ENCODE measurements at places on chromosomes 1 and 21.

DNA sequence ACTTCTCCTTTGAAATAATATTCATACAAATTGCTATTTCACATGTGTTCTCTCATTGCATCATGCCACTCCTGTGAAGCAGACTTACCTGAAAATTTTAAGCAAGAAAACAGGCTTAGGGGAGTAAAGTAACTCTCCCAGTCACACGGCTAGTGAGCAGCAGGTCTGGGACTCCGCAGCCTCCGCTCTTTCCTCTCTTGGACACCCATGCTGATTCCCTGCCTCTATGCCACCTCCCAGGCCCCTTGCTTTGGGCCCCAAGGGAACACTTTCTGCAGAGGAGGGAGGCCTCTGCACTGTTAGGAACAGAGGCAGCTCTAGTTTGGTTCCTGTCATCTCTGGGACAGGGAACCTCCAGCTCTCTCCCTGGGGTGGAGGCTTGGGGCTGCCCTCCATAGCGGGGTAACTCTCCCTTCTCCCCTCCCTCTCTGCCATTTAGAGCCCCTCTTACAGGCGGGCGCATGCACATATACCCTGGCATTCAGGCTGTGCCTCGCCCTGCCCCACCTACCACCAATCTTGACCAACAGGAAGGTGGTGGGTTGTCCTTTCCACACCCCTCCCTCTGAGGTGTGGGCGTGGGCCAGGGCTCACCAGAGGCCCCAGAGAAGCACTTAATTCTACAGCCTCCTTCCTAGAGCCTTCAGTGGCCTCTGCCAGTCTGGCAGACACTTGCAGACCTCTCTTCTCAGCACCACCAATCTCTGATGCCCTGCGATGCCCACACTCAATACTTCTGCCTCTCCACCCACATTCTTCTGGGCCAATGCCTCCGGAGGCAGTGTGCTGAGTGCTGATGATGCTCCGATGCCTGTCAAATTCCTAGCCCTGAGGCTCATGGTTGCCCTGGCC lies at the start of gene RXFP4:
RXFP4 (plus strand) TSS at position 646 of the 852 bp plus-strand sequence; CDS start at position 718, 72 bp downstream.
- DNase-seq: no peak

DNA sequence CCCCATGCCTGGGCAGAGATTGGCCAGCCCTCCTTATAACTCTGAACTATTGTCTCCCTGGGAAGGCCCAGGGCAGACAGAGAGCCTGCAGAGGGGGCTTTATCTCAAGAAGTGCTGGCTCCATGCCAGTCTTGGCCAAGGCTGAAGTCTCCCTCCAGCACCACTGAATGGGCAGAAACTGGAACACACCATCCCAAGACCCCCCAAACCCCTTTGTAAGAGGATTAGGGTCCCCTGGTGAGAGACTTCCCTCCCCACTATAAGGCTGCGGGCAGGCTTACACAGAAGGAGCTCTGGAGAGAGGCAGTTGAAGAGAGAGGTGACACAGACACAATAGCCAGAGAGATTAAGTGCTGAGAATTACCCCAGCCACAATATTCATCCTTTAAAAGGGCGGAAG lies 97.2 kb downstream of the NAV1 start:
- no peak for DNase-seq

DNA sequence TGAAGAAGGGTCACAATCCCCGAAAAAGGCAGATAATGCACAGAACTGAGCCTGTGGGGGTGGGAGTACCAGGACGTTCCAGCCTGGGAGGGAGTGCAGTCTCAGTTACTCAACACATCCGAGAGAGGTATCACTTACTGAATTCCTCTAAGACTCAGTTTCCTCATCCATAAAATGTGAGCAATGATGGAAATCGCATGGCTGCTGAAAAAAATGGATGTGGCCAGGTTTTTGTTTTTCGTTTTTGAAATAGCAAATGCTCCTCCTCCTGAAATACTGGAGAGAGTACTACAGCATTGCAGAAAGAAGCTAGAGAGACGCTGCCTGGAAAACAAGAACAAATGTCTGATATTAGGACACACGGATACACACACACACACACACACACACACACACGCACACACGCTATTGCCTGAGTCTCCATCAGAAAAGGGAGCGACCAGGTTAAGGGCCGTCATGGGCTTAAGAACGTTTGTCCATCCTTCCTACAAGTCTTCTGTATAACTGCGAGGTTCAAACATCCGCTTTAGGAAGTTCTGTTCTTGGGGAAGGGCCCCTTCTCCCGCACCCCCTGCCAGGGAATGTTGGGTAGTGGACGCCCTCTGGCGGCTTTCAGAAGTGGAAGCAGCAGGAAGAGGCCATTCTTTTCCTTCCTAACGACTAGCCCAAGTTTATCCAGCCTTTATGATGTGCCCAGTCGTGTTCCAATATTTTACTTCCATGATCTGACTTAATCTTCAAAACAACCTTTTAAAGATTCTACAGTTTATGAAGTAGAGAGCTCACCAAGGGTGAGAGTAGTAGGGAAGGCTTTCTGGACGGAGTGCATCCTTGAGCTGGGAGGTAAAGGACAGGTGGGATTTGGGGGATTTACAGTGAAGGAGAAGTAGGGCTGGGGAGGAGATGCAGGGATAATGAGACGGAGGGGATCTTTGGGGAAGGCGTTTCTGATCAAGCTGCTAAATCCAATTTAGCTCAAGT lies 699 bp upstream of the NES start:
- DNase-seq: no peak

GRCh38 chr1:170700842-170701615 lies 37.1 kb downstream of the PRRX1 start:
- DNase-seq: no peak

DNA sequence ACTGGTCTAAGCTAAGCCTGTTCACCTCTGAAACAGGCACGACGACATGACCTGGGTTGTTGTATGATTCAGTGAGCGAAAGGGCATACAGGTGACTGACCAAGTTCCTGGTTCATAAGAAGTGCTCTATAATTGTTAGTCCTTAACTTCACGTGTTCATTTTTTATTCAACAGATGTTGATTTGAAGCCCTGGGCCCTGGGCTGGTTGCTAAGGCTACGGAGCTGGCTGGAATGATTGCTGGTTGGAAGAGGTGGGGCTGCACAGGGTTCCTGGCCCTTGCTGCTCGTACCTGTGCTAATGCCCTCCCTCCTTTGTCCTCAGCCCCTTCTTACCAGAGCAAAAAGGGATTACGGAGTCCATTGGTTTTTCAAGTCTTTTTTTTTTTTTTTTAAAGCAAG lies 111.3 kb upstream of the CSF3R start:
- no peak for DNase-seq

- no peak for DNase-seq
These were observed 21.2 kb downstream of the ARID1A start for GRCh38 chr1:26717017-26717491.

GRCh38 chr1:91764471-91765115 lies 121.4 kb downstream of the TGFBR3 start:
- no peak for DNase-seq

- DNase-seq: no peak
These were observed 54.6 kb downstream of the PRKCZ start for GRCh38 chr1:2104621-2105427.

GRCh38 chr1:179632868-179633267 lies 41.2 kb downstream of the TDRD5 start:
- no peak for DNase-seq

DNA sequence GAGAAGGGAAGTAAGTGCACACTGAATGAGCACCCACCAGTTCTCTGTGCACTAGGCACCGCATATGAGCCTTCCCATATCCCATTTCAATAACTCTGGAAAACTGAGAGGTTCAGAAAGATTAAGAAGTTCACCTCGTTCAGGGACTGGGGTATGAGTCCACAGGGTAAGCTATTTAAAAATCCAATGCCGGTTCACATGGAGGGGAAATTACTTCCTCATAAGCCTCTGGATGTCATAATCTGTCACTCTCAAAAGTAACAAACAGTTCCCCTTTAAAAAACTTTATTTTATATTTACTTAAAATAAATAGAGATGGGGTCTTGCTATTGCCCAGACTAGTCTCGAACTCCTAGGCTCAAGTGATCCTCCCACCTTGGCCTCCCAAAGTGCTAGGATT lies 1.9 kb downstream of the OR2B11 start:
- no peak for DNase-seq

DNA sequence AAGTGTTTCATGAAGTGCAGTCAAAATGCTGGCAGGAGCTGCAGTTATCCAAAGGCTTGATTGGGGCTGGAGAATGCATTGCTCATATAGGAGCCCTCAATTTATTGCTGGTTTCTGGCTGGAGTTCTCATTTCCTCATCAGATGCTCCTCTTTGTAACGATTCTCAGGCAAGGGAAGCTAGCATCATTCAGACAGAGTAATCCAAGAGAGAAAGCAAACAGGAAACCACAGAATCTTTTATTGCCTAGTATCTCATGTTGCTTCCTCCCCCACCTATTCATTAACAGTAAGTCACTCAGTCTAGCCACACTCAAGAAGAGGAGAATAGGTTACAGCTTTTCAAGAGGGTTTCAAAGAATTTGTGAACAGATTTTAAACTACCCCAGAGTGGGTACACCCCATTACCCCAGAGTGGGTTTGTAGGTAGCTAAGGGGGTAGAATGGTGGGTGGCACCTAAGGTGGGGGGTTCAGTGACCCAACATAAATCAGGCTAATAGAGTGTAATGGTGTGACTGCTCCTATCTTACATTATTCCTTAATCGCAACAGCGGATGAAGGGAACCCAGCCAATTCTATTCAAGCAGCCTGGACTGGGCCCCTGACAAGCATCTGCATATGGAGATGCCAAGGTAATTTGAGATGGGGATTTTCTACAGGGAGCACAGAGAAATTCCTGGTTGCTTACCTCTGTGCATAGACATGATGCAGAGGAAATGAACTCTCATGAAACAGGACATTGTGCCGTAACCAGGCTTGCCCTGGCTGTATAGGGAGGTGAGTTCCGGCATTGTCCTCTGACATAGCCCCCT lies 67.1 kb downstream of the KCNJ15 start:
- DNase-seq: peak; percentile 72

GRCh38 chr1:29645586-29645985 lies 409.3 kb downstream of the PTPRU start:
- DNase-seq: no peak

GRCh38 chr1:233513431-233513830 lies 100.5 kb upstream of the KCNK1 start:
- no peak for DNase-seq

- no peak for DNase-seq
These were observed 27.7 kb downstream of the SPATA45 start for GRCh38 chr1:212819726-212820125.

DNA sequence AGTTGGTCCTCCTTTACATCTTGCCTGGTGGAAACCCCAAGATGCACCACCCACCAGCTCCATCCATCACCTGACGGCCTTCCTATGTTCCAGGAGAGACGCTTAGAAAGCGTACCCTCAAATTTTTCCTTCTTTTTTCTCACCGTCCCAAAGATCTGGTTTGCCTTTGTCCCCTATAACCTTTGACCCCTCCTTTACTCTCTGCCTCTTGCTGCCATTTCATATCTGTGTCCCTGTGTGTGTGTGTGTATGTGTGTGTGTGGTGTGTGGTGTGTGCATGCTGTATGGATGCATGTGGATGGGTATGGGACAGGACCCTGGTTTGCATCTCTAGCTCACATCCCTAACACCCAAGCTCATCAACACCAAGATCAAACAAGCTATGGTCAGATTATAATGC lies 22.2 kb upstream of the IPO9 start:
- no peak for DNase-seq

DNA sequence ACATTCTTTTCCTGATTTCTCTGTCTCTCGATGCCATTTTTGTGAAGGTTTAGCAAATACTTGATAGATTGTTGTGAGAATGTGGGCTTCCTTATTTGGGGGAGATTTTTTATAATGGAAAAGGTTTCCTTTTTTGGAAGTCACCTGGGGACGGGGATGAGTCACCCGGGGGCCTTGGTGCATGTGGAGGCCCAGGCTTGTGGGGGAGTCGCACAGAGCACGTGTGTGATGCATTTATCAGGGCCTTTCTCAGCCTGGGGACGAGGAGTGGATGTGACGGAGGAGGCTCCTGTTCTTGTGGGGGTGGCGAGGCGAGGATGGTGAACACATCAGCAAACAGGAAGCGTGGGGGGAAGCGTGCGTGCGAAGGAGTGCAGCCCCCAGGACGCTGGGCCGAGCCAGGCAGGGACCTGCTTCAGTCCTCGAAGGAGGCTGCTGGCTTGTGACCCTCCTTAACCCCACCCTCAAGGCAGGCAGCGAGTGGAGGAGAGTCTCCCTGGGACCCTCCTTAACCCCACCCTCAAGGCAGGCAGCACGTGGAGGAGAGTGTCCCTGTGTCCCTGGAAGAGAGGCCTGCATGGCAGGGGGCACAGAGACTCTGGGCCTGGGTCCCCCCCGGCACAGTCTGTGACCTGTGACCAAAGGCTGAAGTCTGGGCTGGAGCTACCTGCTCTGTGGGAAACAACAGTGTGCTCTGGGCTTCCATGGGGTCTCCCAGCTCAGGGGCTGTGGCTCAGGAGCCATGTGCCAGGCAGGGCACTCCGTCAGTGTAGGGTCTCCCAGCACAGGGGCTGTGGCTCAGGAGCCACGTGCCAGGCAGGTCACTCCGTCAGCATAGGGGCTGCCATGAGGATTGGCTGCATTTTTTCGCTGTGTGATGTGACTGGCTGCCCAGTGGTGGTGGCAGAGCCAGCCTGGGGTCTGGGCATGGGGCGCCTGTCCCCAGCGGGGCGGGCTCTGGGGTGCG lies 57.2 kb downstream of the AGPAT3 start:
- peak; percentile 74 for DNase-seq

GRCh38 chr1:54283635-54284385 lies 83.8 kb downstream of the MRPL37 start:
- DNase-seq: no peak

GRCh38 chr21:16058896-16059295 lies 329.1 kb downstream of the USP25 start:
- DNase-seq: no peak

GRCh38 chr1:34013136-34013535 lies 149.3 kb downstream of the HMGB4 start:
- no peak for DNase-seq

DNA sequence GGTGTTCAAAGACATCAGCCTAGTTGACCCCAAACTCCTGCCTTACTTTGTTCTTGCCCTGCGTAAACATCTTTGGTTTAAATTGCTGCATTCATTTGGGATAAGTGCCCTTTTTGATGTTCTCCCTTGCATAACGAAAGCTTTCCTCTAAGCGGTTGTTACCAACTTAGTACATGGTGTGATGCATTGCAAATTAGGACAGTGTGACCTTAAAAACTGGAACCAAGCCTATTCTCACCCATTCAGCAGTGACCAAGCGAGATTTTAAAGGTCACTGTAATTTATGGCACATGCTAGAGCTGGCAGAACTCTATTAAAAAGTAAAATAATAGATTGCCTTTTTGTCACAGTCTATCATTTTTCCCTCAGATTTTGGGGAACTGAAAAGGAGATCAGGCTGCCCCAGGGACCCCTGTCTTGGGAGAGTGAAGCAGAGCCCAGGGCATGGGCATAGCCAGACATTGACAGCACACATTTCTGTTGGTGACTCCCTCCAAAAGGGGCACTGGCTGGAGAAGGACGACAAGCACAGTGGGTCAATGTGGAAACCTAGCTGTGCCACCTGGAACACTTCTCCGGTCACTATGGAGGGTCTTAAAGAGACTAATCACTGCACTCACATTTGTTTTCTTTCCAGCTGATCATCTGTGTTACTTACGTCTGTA lies 63.9 kb downstream of the KCNK1 start:
- no peak for DNase-seq
